CD4-positive, alpha-beta T cell treated with Interleukin-15 for 4 hours (primary cell): ENCODE measurements at places on chromosomes 4 and X.

DNA sequence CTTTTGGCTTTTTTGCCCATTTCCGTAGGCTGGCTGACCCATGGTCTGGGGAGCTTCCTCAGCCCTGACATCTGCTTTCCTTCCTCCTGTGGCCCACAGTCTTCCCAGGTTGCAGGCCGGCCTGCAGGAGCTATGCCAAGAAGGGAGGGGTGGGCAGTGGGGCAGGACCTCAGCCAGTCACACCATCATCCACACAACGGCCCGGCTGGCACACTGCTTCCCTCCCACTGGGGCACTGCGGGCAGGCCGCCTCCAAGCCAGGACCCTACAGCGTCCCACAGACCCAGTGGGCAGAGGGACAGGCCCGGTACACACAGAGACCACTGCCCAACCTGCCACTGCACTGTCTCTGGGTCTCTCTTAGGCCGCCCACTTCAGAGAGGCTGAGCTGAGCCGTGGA lies 38.0 kb downstream of the CTBP1 start:
- DNase-seq, result no peak

GRCh38 chr4:15779306-15779705 lies 1.2 kb downstream of the CD38 start:
- DNase-seq, result no peak

DNA sequence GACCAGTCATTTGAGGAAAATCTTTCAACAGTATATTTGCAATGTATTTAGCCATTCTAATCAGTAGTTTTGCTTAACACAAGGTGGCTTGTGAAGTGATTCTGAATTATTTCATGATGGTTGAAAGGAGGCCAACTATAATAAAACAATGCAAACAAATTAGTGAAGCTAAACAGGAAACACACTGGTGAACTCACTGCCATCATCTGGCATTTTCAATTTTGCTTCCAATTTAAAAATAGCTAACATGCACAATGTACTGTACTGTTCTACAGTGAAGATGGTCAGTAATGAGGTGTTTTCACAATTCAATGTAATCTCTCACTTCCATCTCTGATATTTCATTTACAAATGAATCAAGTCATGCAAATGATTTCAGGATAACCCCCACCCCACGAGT lies 31.1 kb downstream of the PGRMC2 start:
- DNase-seq, result no peak

- DNase-seq, result no peak
Measured at GRCh38 chr4:147836807-147837206, 104.9 kb downstream of the ARHGAP10 start.

- DNase-seq, result no peak
Measured at GRCh38 chr4:126306152-126306869, 991.6 kb downstream of the FAT4 start.

GRCh38 chrX:13305108-13305507 lies 14.7 kb downstream of the ATXN3L start:
- no peak for DNase-seq

GRCh38 chr4:182647646-182648300 lies 269.4 kb downstream of the DCTD start:
- no peak for DNase-seq

DNA sequence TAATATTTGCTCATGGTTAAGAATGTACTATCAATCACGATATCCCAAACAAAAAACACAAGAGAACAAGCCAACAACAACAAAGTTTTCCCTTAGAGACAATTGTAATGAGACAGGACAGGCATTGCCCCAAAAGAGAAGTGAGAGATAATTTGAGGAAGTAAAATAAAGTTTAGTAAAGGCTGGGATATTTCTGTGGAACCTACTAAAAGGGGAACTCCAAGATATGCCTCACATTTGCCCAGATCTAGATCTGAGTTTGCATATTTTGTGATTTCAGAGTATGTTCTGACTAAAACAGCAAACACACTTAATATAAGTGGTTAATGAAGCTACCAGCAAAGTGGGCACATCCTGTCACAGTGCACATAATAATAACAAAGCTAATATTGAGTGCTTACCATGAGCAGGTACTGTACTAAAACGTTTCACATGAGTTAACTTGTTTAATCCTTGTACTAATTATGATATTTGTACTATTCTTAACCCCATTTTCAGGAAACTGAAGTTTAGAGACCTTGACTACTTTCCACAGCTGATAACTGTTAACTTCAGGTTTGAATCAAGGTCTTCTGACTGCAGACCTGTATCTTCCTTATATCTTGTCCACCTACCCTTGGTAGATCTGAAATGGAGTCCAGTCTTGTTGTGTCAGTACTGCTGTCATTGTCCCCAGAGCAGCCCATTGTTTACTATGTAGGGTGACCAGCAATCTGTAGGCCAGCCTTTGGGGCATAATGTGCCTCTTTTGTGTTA lies 26.0 kb upstream of the BMP2K start:
- no peak for DNase-seq

- DNase-seq, result no peak
Measured at GRCh38 chr4:8387615-8388527, 52.7 kb downstream of the ACOX3 start.

DNA sequence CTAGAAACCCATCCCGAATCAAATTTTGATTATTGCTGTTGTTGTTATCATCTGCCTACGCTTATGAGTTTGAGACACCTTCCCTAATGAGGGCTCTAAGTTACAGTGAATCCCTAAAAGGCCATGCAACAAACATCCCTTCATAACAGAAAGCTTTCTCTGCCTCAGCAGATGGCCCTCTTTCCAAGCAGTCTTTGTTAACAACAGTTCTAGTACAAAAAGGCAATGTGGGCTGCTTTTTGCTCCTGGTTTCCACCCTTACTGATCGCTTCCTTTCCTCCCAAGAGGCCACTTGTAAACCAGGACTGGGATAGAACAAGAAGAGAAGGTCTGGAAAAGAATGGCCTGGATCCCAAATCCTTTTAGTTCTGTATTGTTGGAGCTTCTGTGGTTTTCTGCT lies 24.2 kb downstream of the GPC4 start:
- DNase-seq, result no peak

GRCh38 chr4:156111686-156112085 lies 158.0 kb upstream of the CTSO start:
- DNase-seq, result no peak

- no peak for DNase-seq
Measured at GRCh38 chr4:156732634-156733033, 239.0 kb downstream of the PDGFC start.

GRCh38 chrX:39249999-39250398 lies 448.7 kb downstream of the MID1IP1 start:
- no peak for DNase-seq

DNA sequence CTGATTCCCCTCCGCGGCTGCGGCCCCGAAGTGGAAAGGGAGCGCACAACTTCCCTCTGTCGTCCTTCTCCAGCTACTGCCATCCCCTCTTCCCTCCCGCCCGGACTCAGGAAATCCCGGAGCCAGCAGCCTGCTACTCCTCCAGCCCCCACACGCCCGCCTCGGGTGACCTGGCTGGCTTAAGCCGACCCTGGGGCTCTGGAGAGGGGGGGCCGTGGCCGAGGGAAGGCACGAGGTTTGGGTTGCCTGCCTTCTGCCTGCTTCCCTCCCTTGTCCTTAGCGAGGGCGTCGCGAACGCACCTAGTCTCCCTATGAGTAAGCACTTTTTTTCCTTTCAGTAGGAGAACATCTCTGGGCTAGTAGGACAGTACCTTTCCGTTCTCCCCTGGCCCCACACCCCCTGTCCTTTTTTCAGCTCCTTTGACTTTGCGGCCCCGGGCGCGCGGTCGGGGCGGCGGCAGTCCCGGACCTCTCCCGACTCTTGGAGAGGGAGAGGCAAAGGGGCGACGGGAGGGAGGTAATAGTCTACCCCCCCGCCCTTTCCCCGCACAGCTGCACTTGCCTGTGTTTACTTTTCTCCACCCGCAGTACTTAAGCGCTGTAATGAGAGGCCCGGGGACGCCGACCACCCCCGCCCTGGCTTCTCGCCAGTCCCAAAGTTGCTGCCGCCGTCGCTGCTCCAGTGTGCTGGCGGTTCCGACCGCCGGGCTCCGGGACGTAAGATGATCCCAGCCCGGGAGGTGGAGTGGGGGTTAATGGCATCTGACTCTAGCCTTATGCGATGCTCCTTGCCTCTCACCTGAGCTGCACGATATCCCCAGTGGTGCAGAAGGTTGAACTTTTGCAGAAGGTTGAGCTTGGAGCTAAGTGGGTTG lies 868 bp downstream of the PLS3 start:
- DNase-seq, result no peak

GRCh38 chrX:53256446-53257041 lies 24.8 kb downstream of the IQSEC2 start:
- DNase-seq, result no peak
